ENCODE measurements at places on chromosomes 3 and 15.

- no peak for DNase-seq
Measured at GRCh38 chr15:36632226-36632625, 52.8 kb downstream of the CDIN1 start.

DNA sequence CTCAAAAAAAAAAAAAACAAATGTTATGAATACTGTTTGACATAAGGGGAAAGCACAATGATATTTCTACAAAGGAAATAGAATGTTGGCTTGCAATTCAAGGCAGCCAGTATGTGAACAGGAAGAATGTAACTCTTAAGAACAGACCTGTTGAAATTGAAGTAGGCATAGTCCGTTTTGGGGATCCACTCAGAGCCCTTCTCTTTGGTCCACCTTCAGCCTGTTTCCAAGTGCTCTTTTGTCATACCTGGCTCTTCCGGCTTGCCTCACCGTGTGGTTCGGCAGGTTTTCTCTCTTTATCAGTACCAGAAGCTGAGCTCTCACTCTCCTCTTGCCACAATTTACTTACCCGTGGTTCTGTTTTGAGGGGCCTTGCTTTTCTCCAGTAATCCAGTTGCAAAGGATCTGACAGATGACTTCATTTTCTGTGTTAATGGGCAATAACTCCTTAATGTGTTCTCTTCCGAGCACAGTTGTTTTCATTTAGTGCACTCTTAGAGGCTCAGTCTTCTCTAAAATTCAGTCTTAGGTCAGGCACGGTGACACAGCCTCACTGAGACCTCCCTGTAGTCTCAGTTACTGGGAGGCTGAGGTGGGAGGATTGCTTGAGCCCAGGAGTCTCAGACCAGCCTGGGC, 6.7 kb downstream of the ABHD17C start:
- DNase-seq, result no peak

- DNase-seq, result no peak
Measured at GRCh38 chr3:51591231-51591630, 52.7 kb downstream of the RAD54L2 start.

DNA sequence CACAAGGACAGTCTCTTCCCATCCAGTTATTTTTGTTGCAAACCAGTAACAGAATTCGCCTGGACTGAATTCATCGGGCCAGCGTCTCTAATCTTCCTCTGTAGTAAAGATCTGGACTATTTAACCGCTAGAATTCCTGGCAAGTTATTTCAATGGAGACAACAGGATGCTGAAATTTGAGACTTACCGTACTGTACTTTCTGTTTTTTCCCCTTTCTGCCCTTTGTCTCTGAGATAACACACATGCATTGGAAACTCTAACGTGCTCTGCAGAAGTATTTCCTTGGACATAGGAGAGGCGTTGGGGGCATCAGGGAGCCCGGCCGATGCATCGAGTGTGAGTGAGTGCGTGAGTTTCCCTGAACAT, 61.5 kb downstream of the ASB7 start:
- no peak for DNase-seq

DNA sequence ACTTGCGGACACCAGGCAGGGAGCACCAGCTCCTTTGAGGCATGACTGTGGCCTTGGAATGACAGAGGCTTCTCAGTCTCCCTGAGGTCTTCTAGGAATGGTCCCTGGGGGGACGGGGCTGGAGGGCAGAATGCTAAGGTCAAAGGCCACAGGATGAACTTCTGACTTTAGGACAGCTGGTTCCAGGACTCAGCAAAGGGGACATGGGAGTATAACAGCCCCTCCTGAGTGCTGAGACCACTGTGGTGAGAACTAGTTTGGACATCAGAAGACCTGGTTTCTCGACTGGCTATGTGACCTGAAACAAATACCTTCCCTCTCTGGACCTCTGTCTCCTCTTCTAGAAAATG, 17.8 kb downstream of the ITGA11 start:
- no peak for DNase-seq

DNA sequence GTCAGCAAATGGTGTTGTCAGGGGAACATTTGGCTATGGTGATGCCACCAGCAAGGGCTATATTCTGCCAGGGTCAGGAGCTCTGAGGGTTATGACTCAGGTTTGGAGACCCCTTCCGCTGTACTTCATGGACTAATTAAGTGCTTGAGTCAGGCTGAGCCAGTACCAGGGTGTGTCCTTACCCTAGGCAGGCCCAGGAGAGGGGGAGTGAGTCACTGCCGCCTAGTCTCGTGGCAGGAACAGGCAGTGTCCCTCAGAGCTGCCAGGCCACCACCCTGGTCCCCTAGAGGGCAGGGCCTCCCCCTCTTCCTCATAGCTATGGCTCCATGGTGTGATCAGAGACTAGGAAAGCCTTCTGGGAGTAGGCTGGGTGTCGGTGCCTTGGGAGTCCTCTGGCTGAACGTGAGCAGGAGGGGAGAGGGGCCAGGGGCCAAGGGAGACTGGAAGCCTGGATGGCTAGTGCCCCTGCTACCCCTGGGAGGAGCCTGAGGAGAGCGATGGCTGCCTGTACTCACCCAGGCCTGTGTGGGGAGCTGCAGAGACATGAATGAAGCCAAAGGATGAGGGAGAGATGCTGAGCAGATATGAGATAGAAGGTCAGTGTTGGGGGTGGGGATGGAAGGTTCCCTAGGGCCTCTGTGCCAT, 10.6 kb downstream of the MAPKAPK3 start:
- DNase-seq, result no peak

DNA sequence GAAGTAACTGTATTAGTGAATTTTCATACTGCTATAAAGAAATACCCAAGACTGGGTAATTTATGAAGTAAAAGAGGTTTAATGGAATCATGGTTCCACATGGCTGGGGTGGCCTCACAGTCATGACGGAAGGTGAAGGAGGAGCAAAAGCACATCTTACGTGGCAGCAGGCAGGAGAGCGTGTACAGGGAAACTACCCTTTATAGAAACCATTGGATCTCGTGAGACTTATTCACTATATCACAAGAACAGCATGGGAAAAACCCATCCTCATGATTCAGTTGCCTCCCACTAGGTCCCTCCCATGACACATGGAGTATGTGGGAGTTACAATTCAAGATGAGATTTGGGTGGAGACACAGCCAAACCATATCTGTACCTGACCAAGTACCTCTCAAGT, 812.3 kb upstream of the ALCAM start:
- no peak for DNase-seq
